HT-29 (cell line): ENCODE measurements at places on chromosomes 6 and 20. TPM values are rescaled to one million over a fixed set of nuclear protein-coding genes. Genes with fewer than 3 reads are reported as not detected.
A peak's percentile ranks its signal among the peaks of the same experiment; 100 is the strongest.

- DNase-seq: no peak
These were observed 25.7 kb downstream of the HEBP2 start for GRCh38 chr6:138429761-138430160.

DNA sequence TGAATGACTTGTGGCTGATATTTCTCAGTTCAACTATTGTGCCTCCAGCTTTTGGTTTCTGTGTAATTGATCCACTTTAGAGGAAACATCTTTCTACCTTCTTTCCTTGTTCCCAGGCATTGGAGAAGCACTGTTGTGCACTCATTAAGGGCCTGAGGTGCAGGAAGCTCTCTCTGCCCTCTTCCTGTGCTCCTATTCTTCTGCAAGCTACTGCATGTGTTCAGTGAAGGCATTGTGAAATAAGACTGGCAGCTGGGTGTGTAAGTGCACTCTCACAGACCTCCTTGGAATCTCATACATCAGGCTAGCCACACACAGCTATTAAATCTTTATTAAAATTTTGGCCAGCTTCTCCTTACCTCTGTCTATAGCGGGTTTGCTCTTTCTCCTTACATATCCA, 177.8 kb downstream of the OGFRL1 start:
- DNase-seq: no peak

GRCh38 chr6:38552121-38552520, 87.6 kb downstream of the BTBD9 start:
- DNase-seq: no peak

DNA sequence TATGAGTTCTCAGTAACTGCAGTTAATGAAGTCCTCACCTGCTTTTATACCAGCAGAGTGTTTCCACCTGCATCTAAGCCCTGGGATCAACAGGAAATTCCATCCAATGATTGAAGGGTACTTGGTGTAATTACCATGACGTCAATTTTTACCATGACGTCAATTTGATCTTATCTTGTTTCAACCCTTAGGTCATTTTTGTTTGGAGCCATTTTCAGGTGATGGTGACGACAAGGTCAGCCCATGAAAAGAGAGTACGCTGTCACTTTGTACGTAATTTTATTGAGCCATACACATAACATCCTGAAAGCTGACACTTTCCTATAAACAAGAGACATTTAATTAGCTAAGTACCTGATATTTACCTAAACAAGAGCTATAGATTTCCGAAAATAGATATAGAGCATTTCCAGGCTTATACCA, at the start of gene CGA:
Gene CGA, minus strand, starts transcription at position 20 of the 423 bp plus-strand sequence. CDS start 6,906 bp downstream, outside the sequence.
- no peak for DNase-seq

The GPX5 gene
- not detected in 2 replicates for total RNA-seq

DNA sequence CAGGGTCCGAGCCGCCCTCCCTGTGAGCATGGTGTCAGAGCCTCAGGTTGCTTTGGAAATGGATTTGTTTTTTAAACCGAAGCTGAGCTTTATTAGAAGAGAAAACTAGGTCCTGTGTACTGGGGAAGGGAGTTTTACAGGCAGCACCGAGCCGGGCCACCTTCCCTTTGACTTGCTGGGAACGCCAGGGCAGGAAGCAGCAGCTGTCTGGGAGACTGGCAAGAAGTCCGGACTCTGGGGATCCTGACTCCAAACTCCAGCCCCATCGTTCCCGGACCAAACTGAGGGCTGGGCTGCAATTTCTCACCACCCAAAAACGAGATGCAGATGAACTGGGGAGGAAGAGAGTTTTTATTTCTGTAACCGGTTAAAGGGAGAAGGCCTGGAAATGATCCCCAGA, 214.9 kb upstream of the KCNG1 start:
- DNase-seq: no peak

- no peak for DNase-seq
These were observed 9.0 kb upstream of the SLC2A10 start for GRCh38 chr20:46700481-46700880.

DNA sequence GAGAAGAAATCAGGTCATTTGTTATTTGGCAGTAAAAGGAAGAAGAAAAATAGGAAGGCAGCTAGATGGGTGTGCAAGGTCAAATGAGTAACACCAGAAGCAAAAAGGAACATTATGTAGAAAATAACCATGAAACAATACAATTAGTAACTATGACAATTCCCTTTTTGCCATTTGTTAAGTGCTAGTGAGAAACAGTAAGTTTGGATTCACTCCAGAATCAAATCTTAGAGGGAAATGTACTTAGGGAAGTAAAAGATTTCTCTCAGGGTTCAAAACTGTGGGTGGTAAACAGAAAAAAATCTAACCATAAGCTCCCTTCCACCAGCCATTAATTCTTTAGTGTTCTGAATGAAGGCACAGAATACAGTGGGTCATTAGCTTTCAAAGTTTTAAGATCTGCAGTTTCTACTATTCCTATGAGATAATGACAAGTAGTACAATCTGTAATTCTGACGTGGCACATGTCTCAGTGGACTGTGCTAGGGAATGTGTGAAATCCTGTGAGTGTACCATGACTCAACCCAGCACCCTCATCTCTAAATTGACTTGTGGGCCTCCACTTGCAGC, 17.1 kb downstream of the REPS1 start:
- no peak for DNase-seq

The THEMIS gene
- total RNA-seq: not detected in 2 replicates

DNA sequence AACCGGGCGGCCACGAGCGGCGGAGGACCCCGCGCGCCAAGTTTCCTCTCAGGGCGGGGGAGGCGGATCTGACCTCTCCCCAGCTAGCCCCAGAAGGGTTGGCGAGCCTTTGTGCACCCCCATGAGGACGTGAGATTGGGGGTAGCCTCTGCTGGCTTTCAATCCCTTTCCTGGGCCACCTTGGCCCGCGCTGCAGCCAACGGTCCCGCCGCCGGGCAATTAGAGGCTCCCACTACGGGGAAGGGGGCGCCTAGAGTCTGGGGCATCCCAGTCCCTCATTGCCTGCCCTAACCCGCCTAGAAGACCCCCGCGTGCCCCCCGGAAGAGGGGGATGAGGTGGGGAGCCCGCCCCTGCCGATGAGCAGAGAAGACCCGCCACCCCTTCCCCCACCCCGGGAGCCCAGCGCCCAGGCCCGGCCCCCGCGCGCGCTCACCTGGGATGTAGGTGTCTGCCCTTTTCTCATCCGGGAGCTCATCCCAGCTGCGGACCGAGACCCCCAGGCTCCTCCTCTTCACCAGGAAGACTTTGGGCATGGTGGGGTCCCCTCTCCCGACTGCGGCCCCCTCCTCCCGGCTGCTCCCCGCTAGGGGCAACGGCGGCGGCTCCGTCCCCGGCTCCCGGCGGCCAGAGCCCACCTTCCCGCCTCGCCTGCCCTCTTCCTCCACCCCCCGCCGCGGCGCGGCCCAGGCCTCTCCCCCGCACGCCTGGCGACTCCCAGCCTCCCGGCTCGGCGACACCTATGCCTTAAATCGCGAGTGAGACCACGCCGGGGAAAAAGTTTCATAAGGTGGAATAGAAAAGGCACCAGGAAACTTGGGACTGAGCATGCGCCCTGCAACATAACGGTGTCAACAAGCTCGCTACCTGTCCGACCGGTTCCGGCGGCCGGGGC, at the start of gene OVOL2:
Gene OVOL2, minus strand, starts transcription at position 816 of the 893 bp plus-strand sequence. Its CDS starts 282 bp downstream, at position 534.
- peak; percentile 90 for DNase-seq

DNA sequence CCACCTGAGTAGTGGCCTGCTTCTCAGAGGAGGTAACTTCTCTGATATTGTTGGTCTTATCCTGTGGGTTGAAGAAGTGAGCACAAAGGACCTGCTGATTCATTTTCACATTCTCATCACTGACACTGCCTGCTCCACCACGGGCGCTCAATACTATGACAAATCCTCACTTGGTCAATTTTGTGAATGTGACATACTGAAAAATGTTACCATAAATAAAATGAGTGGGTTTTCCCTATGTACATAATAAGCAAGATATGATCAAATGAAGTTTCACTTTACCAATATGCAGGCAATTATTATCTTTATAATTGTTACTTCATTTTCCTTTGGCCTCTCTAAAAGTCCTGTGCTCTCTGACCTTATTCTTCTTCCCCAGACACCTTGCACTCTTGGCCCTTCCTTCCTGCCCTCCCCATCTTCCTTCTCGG, 71.5 kb upstream of the RIPOR2 start:
- no peak for DNase-seq

The MCHR2 gene
- total RNA-seq: not detected in 2 replicates

DNA sequence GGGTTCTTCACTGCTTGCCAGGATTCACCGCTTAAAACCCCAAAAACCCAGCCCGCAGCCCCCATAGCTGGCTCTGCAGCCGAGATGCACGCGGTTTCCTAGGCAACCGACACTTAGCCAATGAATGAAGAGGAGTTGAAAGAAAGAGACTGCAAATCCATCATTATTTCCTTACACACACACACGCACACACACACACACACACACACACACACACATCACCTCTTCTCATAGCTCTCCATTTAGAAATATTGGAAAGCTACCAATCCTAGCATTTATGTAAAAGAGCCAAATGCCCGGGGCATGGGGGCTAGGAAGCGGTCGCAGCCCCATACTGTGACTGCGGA, 3.4 kb upstream of the TUBB2B start:
- DNase-seq: peak; percentile 39

The TMEM200A gene
- total RNA-seq: not detected in 2 replicates

DNA sequence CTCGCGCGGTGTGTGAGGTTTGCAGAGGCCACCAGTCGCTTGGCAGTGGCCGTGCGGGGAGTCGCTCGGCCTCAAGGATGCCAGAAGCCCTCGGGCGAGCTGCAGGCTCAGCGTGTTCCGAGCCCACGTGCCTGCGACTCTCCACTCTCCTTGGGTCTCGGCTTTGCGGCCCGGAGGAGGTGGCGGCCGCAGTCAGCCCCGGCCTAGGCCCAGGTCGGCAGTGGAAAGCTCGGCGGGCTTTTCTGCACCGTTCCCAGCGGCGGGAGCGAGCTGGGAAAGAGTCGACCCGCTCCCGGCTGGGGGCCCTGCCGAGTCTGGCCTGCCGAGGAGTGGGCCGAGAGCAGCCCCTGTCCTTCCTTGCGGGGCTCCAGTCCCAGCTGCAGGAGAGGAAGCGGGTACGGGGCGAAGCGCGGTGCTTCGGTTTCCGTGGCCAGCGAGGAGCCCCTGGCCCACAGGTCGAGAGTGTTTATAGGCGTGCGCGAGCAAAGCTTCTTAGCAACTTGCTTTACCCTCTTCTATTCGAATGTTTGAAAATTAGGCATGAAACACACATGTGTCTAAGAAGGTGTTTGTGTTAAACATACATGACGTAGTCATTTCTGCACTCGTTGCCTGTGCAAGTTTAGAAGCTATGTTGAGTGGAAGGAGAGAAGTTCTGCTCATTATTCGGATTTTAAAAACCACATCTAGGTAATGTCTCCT, 5.6 kb downstream of the FOXC1 start:
- no peak for DNase-seq

DNA sequence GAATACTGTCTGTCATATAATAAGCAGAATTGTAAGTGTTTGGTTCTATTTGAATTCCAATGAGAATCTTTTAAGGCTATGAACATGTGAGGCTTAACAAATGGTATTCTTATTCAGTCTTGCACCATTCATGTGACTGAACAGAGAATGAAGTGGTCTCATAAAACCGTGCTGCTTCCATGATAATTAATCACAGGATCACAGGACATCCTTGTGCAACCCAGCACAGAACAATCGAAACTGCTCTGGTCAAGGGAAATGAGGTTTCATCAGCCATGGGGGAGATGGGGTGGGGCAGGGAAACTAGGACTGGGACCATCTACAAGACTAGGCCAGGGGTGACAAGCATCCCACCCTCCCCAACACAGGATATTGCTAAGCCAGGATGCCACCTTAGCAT, 6.0 kb downstream of the PPIL6 start:
- no peak for DNase-seq

DNA sequence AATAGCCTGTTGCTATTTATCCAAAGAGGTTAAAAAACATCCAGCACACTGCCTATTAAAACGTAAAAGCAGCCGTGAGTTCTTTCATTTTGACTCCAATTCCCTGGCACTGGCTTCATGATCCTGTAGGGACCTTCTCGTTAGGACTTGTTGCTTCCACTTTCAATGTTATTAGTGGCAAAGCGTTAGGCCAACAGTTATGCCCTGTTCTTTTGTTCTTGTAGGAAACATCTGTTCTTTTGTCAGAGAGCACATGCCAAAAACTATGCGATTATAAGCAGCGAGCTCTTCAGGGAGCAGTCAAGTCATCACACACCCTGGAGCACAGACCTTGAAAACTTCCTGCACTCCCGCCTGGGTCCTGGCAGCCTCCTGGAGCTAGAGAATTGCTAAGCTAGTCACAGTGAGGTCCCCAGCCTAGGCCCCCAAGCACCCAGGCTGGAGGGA, 609.5 kb upstream of the ARID1B start:
- no peak for DNase-seq

The NHLRC1 gene
- total RNA-seq: 1.6 and 4.0 TPM in 2 replicates

- no peak for DNase-seq
These were observed 22.9 kb downstream of the ARHGAP18 start for GRCh38 chr6:129686941-129687627.

DNA sequence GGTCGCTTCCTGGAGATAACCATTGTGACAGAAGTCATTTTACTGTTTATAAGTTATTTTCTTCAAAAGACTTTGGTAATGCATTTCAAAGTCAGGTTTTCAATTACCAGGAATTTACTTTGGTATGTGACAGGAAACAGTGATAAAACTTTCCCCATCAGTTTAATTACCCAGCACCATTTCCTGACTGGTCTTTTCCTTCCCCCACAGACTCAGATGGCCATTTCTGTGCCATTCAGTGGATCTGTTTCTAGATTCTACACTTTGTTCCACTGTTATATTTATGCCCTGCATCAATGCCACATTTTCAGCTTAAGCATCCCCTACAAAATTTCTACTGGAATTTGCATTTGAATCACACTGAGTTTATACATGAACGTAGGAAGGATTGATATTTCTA, 16.3 kb downstream of the RRBP1 start:
- no peak for DNase-seq

DNA sequence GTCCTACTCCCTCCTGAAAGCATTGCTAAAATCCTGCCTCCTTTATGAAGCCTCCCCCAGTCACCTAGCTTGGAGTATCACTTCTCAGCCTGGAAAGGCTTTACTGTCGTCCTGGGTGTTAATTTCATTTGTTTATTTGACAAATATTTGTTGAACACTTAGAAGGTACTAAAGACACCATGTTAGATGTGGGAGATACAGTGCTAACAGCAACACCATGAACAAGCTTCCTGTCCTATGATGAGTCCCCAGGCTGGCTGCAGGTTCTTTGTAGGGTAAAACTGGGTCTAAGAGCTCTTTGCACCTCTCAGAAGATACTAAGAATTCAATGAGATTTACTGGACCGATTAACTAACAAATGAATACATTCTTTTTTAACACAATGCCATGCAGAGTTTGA, 109.2 kb upstream of the TMEM170B start:
- no peak for DNase-seq
